Heart right ventricle (tissue), 16 donors: ENCODE measurements at places on chromosomes 3 and 15. TPM values are rescaled to one million over a fixed set of nuclear protein-coding genes. Genes with fewer than 3 reads are reported as not detected.

MRAS gene
- 261 TPM for total RNA-seq

C15orf62 gene
- not detected for total RNA-seq

GRAMD1C gene
- 0.68 TPM for total RNA-seq

GHSR gene
- total RNA-seq, result not detected

SKOR1 gene
- total RNA-seq, result 0.20 TPM

DNA sequence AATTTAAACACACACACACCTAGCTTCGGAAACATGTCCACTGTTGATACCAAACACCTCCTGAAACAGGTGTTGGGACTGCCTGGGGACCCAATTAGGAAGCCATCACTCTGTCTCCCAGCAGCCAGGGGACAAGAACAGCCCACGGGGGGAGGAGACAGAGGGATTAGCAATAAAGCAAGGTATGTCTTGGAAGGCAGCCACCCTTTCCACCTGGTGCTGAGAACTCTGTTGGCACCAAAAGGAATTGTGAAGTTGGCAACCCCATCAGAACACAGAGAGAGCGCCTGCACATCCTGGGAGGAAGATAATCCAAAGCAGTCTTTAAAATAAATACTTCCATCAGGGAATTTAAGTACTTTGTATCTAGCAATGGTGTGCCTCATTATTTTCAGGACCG, 111.0 kb downstream of the ADAMTS17 start:
- no peak for DNase-seq
- peaks cover 15% of the 10 kb centered on the region for H3K4me1 ChIP-seq
- H3K4me3 ChIP-seq, result no peak overlapping the region
- no peaks in the 10 kb centered on the region for H3K27me3 ChIP-seq
- no peaks in the 10 kb centered on the region for H3K36me3 ChIP-seq
- H3K27ac ChIP-seq, result no peak overlapping the region

DNA sequence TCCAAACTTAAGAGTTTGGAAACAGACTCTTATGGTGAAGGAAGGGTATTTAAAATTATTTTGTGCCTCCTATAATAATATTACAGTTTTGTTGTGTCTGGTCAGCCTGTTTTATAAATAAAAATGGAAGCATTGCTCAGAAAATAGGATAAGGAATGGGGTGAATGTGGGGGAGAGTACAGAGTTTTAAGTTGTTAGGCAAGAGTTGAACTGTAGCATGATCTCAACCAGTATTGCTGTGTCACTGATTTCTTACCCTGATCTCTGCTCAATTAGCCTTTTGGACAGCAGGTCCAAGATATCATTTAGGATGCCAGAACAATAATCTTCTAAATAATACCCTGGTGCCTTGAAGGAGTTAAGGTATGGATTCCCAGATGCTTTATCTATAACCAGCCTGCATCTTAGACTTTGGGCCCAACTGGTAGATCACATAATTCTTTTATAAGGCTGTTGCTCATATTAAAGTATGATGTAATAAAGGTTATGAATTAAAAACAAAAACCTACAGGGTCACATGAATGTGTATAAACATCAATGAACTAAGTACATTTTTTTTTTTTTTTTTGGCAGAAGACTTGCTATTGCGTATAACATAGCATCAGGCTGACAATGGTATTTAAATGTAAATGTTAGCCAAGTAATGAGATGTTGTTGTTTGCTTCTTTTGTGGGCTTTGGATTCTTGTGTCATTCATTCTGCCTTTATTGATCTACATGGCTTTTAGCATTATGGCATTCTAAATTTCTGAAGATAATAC, 70.0 kb downstream of the MITF start:
- no peak overlapping the region for H3K4me3 ChIP-seq
- peaks cover 18% of the 10 kb centered on the region for H3K4me1 ChIP-seq
- no peak overlapping the region for H3K27ac ChIP-seq

GRCh38 chr3:123584284-123584987, 417 bp downstream of the HACD2 start:
- peak; percentile 47 for DNase-seq
- H3K27me3 ChIP-seq, result no peaks in the 10 kb centered on the region
- peak overlapping the region; percentile 93 for H3K27ac ChIP-seq
- H3K4me1 ChIP-seq, result peaks cover 7% of the 10 kb centered on the region
- H3K36me3 ChIP-seq, result peaks cover 18% of the 10 kb centered on the region

GRCh38 chr15:96324940-96325540, 5.5 kb upstream of the NR2F2 start:
- peak overlapping the region; percentile 77 for H3K4me3 ChIP-seq
- no peaks in the 10 kb centered on the region for H3K36me3 ChIP-seq
- H3K4me1 ChIP-seq, result peaks cover 2% of the 10 kb centered on the region
- no peak for DNase-seq
- peak overlapping the region; percentile 84 for H3K27ac ChIP-seq
- peaks cover 75% of the 10 kb centered on the region for H3K27me3 ChIP-seq

DNA sequence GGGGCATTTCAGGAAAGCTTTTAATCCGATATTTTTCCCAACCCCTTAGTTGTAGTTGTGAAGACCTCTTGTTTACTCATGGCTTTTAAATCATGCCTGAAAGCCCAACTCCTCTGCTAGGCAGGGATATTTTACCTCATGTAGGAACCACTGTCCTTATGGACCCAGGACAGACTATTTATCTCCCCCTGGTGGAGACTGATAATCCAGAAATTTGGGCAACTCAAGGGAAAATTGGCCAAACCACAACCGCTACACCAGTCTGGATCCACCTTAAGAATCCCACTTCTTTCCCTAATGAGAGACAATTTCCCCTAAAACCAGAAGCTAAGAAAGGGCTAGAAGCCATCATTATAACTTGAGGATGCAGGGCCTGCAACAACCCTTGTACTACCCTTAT, 248.1 kb upstream of the STAC start:
- H3K27ac ChIP-seq, result no peak overlapping the region
- DNase-seq, result no peak
- H3K36me3 ChIP-seq, result no peaks in the 10 kb centered on the region
- no peak overlapping the region for H3K4me3 ChIP-seq
- H3K27me3 ChIP-seq, result no peaks in the 10 kb centered on the region
